ENCODE measurements at places on chromosomes 3 and 15.

DNA sequence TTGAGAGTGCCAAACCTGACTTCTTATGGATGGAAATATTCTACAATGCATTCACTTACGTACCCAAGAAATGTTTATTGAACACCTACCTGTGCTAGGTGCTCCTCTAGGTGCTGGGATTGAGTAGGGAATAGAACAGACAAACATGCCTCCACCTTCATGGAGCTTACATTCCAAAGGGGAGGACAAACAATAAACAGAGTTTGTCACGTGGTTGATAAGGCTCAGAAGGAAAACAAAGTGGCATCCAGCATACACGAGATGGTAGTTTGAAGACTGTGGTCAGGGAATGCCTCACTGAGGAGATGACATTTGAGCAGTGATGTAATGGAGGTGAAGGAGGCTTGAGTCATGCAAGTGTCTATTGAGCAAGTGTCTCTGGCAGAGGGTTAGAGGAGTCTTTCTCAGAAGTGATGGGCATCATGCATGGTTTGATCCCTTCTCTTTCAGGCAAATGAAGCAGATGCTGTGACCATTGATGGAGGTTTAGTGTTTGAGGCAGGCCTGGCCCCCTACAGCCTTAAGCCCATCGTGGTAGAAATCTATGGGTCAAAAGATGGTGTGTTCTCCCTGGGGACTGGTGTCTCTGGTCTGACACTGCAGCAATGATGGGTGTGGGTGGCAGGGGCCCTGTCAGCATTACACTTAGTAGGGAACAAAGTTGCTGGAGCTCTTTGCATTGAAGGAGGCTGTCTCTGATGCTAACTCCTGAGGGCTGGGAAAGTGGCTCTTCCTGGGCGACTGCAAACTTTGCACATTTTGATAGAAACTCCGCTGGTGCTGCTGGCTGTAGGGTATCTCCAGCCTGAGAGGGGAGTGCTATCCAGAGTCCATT lies 29.7 kb upstream of the TOPBP1 start:
- H3K27ac ChIP-seq = no peak overlapping the region
- H3K27me3 ChIP-seq = peaks cover 5% of the 10 kb centered on the region
- DNase-seq = no peak
- H3K4me3 ChIP-seq = no peak overlapping the region

GRCh38 chr15:40240619-40241221 lies 1.9 kb downstream of the PAK6 start:
- no peak for DNase-seq
- no peaks in the 10 kb centered on the region for H3K36me3 ChIP-seq
- H3K27ac ChIP-seq = no peak overlapping the region

- no peak overlapping the region for H3K4me3 ChIP-seq
- no peaks in the 10 kb centered on the region for H3K4me1 ChIP-seq
- H3K27ac ChIP-seq = no peak overlapping the region
These were observed 272.0 kb downstream of the OCA2 start for GRCh38 chr15:27826902-27827714.

DNA sequence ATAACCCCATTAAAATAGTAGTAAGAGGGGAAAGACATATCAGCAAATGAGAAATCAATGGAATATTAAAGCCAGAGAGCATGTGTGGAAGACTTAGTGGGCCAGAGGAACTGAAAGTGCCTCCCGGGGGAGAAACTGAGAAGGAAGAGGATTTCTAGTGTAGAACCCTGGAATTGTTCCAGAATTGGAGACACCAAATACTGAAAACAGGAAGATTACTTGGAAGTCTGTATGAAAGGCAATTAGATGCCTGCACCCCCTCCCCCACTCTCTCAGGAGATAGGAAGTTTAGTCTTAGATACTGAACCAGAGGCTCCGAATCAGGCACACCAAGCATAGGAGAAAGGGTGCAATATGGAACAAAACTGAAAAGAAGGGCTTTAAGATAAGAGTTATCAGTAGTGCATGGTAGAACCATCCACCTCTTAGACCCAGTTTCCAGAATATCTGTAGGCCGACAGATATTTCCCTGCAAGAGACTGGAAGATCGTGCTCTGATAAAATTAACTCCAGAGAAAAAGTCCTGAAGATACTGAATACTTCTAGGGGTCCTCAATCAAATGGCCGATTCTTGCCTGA lies 32.4 kb downstream of the KLHL18 start:
- H3K4me1 ChIP-seq = no peaks in the 10 kb centered on the region
- H3K27me3 ChIP-seq = no peaks in the 10 kb centered on the region
- no peak overlapping the region for H3K4me3 ChIP-seq

DNA sequence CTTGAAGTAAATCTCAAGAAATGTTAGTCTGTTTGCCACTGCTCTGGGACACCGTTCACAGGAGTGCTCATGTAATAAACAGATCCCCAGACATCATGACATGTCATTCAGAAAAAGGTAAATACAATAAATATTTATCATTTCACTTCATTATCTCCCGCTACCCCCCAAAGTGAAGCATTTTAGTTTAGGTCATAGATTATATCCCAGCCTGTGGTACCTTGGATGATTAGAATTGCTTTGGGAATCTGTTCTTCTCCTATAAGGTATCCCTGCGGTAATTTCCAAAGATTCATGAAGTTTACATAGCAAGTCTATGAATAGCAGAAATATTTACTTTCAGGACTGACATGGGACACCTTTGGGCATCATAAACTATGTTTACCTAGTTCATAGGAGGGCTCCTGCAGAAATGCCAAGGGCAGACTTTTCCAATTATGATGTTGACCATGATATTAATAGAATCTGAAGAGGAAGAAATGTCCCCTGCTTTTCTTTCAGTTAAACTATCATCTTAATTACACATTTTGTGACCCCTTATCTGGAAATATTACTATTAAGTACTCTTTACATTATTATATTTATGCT lies 268.0 kb downstream of the NAALADL2 start:
- DNase-seq = no peak
- H3K4me1 ChIP-seq = no peaks in the 10 kb centered on the region
- H3K27me3 ChIP-seq = no peaks in the 10 kb centered on the region
- no peak overlapping the region for H3K4me3 ChIP-seq
- H3K27ac ChIP-seq = no peak overlapping the region

- H3K4me1 ChIP-seq = no peaks in the 10 kb centered on the region
- no peak for DNase-seq
- H3K36me3 ChIP-seq = no peaks in the 10 kb centered on the region
These were observed 287.1 kb downstream of the NAALADL2 start for GRCh38 chr3:175146258-175146657.
